ENCODE measurements at places on chromosomes 5 and 9.
A peak's percentile ranks its signal among the peaks of the same experiment; 100 is the strongest.

DNA sequence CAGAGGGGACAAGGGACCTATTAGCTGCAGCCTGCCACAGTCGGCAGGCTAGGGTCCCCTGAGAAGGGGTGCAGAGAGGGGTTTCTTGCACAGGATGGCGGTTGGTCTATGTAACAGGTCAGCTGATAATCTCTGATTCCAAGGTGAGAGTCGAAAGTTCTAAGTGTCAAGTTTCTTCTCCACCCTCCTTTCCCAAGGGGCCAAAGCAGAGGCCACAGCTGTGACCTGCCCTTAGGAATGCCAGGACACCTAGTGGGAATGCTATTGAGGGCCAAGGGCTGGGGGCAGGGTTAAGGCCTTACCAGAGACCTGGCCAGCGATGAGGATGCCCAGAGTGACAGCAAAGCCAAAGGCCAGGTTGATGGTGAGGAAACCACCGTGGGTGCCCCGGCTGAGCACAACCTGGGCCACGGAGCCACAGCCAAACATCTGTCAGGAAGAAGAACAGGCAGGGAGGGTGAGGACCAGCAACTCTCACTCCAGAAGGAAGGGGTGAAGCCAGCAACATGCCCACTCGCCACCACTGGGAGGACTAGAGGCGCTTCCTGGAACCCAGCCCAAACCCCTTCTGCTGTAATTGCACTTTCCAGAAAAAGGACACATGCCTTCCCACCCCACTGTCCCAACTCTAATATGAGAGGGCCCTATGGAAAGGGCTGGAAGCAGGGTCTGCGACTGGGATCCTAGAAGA, 3.8 kb downstream of the AQP3 start:
- DNase-seq = no peak

DNA sequence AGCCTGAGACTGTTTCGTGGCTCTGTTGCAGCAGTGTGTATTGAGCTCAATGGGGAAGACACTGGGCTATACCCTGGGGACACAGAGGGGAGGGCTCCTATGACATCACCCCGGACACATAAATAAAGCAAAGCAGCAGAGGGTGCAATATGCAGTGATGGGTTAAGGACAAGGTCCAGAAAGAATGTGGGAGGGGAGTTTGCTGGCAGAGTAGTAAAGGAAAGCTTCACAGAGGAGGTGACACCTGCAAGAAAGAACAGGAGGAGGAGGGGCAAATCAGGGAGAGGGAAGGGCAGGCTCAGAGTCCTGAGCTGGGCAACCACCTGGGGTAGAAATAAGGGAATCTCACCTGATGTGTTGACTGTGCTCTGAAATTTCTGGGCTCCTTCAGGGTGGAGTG, 35.3 kb upstream of the CDKN2AIPNL start:
- no peak for DNase-seq

- peak; percentile 85 for DNase-seq
These were observed 93.7 kb downstream of the C9orf152 start for GRCh38 chr9:110114086-110114858.

- DNase-seq = no peak
These were observed 215.7 kb downstream of the SEMA6A start for GRCh38 chr5:116358911-116359418.

DNA sequence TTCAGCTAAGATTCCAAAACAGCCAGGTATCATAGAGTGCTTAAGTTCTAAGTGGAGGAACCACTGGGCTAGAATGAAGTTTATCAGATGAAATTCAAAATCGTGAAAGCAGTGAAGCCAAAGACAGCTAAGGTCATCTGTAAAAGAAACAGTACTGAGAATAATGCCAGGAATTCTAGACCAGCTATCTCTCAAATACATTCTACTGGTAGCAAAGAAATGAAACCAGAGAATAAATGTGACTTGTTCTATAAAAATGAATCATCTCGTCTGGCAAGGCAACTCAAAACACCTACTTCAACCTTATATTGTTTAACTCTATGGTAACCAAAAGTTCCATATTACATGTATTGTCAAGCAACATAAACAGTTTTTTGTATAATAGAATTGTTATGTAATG, 51.3 kb upstream of the RGMB start:
- DNase-seq = peak; percentile 31

GRCh38 chr5:174724484-174725260, at the start of gene MSX2:
Gene MSX2 (plus strand): TSS chr5:174724582. CDS start chr5:174724660, 78 bp downstream.
- DNase-seq = peak; percentile 86

- no peak for DNase-seq
These were observed 27.1 kb downstream of the FRMD3 start for GRCh38 chr9:83511051-83511450.

- DNase-seq = peak; percentile 5
These were observed 115.2 kb upstream of the RAPGEF1 start for GRCh38 chr9:131854896-131855613.

DNA sequence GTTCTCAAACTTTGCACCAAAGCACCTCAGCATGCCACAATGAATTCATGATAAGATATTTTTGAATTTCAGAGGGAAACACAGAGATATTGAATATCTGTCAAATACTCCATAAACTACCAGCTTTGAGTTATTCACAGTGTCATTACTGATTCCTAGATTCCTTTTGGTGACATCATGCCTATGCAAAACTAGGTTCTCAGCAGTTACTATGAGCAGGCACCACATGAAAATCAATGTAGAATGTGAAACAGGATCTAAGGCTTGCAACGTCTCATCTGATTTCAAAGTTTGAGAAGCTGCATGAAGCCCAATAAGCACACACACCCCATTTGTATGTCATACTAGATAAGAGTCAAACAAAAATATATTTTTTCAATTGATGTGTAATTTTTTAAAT, 426.5 kb downstream of the NR2F1-AS1 start:
- DNase-seq = peak; percentile 40

DNA sequence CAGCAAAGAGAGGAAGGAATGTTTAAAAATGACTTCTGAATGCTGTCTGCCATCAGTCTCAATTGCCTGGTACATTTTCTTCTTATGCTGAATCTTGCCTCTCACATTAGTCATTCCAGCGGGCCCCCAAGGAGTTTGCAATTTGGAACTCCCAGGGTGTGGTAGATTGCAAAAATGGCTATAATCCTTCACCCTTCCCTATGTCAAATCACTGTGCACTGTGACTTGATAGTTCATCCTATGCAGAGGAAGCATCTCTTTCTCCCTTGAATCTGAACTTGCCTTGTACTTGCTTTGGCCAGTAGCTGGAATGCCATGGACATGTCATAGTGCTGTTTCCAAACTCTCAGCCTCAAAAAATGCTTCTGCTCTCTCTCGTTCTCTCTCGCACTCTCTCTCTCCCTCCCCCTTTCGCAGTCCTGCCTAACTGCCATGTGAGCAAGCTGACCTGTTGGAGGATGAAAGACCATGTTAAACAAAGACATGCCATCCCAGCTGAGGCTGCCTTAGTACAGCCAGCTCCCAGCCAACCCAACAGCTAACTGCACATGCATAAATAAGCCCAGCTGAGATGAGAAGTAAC, 284.0 kb upstream of the TLE4 start:
- peak; percentile 32 for DNase-seq

- DNase-seq = no peak
These were observed 20.6 kb downstream of the NOTCH1 start for GRCh38 chr9:136525207-136525606.

DNA sequence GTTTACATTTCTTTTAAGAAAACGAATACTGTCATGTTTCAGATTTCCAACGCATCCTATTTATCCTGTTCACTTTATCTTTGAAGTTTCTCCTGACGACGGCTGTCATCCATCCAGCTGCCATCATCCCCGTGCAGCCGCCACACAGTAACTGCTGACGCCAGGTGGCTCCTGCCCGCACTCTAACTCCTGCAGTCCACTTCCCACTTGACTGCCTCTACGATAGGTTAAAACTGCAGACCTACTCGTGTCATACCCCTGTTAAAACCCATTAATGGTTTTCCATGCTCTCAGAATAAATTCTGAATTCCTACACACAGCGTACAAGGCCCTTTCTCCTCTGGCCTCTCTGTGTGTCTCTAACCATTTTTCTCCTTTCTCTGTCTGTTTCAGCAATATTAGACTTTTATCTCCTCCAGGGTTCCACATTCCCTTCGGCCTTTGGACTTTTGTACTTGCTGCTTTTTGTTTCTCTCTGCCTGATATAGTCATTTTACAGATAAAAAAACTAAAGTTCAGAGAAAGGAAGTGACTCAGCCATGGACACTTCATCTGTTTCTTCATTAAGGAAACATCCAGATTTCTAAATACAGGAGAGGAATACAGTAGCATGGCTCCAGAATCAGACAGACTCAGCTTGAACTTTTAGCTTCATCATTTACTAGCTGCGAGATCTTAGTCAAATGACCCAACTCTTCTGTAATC, 84.9 kb downstream of the ADAMTS12 start:
- peak; percentile 87 for DNase-seq

DNA sequence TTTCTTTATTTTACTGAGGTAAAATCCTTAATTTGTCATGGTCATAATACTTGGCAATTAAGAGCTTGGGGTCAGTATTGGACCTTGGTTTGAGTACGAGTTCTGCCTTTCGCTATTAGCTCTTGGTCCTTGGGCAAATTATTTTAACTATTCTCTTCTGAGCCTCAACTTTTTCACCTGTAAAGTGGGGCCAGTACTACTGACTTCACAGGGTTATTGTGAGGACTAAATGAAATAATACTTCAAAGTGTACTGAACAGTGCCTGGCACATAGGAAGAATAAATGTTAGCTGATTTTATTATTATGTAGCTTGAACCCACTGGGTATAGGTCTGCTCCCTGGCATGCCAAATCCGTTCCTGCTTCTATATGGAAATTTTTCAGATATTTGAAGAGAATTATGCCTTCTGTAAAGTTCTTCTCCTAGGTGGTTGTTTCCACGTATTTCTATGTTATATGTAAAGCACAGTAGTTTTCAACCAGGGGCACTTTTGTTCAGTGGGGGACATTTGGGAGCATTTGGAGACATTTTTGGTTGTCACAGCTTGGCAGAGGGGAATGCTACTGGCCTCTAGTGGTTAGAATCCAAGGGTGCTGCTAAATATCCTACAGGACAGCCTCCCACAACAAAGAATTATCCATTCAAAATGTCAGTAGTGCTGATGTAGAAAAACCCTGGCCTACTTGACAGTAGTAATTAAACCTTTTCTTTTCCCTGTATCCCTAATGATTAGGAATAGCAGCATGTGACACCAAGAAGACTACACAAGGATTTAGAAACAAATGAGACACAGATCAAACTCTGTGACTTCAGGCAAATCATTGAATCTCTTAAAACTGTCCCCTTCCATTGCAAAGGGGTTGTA, 4.5 kb downstream of the RCL1 start:
- peak; percentile 43 for DNase-seq

- no peak for DNase-seq
These were observed 16.1 kb upstream of the FRMD3 start for GRCh38 chr9:83554278-83554677.

- no peak for DNase-seq
These were observed 106.1 kb upstream of the CDH9 start for GRCh38 chr5:27144456-27144855.

GRCh38 chr5:176492431-176492830, 44.2 kb downstream of the FAF2 start:
- DNase-seq = peak; percentile 20

DNA sequence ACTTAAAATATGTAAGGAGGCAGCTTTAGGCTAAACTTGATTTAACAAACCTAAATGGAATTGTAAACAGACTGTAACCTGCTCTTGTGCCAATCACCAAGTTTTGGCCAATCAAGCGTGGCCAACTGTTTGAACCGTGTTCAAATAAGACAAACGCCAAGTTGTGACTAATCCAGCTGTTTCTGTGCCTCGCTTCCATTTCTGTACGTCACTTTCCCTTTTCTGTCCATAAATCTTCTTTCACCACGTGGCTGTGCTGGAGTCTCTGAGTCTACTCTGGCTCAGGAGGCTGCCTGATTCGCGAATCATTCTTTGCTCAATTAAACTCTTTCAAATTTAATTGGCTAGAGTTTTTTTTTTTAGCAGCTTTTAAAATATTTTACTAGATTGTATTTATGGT, 71.3 kb downstream of the LIX1 start:
- peak; percentile 93 for DNase-seq

DNA sequence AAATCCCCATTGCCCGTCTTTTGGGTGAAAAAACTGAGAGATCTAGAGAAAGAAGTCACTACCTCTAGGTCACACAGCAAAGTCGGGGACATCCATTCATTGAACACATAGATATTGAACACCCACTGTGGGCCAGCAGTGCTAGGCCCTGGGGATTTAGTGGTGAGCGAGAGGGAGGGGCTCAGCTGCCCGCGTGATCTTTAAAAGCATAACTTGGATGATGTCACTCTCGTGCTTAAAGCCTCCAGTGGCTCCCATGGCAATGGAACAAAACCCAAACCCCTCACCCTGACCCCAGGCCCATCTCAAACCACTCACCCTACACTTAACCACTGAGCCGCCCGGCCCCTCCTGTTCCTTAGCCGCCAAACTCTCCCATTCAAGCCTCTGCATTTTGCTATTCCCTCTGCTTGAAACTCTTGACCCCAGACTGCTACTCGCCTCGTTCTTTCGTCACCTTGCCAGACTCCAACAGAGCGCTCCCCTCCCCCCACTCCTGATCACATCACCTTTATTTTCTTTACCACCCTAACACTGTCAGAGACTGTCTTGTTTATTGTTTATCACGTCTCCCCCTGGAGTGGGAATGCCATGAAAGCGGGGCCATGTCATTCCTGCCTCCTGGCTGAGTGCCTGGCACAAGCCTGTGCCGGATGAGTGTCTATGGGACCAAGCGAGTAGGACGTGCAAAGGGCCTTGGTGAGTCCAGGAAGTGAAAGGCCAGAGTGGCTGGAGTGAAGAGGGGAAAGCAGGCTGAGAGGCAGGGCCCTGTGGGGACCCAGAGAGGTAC, 710 bp upstream of the PIP5KL1 start:
- DNase-seq = peak; percentile 74

- no peak for DNase-seq
These were observed 87.5 kb upstream of the FBXW11 start for GRCh38 chr5:172093965-172094364.

- DNase-seq = peak; percentile 48
These were observed 72.7 kb upstream of the RANBP3L start for GRCh38 chr5:36374266-36374862.

DNA sequence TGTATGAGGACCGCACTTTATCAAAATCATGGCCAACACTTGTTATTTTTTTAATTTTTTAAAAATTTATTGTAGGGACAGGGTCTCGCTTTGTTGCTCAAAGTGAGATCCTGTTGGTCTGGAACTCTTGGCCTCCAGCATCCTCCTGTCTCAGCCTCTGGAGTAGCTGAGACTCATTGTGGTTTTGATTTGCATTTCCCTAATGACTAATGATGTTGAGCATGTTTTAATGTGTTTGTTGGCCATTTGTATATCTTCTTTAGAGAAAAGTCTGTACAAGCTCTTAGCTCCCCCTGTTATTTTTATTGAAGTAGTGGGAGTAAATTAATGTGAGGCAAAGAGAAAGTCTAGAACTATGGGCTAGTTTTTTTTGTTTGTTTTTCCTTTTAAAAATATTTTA, 1.6 kb upstream of the RPS6 start:
- no peak for DNase-seq

DNA sequence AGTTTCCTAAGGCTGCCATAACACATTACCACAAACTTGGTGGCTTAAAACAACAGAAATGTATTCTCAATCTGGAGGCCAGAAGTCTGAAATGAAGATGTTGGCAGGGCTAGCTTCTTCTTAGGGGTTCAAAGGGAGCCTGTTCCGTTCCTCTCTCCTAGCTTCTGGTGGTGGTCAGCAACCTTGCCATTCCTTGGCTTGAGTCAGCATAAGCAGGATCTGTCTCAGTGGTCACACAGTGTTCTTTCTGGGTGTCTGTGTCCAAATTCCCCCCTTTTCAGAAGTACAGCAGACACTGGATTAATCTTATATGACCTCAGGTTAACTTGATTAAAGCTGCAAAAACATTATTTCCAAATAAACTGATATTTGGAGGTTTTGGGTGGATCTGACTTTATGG, 2.1 kb upstream of the OSMR start:
- no peak for DNase-seq

All from IMR-90 (cell line).